ENCODE measurements at places on chromosomes 6 and 20.

- DNase-seq, result no peak
Observed at GRCh38 chr6:211871-212497, 80.3 kb upstream of the DUSP22 start.

DNA sequence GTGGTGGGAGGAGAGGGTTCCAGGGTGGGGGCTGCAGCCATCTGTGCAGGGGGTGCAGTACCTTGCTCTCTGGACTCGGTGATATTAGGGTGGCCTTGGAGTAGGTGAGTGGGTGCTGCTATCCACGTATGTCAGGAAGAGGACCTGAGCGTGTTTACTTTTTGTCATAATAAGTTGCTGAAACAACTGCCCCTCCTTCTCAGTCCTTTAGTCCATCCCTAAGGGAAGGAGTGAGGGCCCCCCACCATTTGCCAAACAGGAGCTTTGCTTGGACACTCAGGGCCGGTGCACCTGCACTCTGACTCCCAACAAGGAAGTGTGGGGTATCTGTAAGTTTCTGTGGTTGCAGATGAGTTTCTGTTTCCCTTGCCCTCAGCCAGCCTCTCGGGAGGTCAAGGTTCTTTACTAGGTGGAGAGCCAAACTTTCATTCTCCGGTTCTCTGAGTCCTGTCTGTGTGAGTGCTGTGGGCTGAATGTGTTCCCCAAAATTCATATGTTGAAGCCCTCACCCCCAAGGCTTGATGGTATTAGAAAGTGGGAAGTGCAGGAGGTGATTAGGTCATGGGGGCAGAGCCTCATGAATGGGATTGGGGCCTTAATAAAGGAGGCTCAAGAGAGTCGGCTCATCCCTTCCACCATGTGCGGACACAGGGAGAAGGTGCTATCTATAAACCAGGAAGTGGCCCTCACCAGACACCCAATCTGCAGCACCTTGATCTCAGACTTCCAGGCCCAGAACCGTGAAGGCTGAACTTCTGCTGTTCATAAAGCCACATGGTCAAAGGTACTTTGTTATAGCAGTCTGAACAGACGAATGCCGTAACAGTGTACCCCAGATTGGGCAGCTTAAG is 19.6 kb upstream of the CCR6 start:
- no peak for DNase-seq

DNA sequence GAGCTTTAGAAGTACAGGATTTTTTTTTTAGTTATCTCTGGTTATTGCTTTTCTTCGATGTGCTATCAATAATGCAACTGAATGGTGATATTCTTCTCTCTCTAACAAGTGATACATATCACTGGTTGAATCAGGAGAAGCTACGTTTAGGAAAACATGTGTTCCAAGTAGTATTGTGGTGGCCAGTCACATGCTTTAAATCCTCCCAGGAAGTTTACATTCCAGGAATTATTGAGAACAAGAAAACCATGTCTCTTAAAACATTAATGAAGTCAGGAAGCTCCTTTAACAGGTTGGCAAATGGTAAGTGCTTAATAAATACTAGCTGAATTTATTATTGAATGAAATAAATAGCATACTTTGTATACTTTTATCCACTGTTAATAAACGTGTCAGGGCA is 371.1 kb downstream of the BCKDHB start:
- DNase-seq, result no peak

- DNase-seq, result no peak
Observed at GRCh38 chr6:9140172-9140571, 704.8 kb upstream of the SLC35B3 start.

GRCh38 chr20:7090001-7090400 is 322.5 kb downstream of the BMP2 start:
- no peak for DNase-seq

DNA sequence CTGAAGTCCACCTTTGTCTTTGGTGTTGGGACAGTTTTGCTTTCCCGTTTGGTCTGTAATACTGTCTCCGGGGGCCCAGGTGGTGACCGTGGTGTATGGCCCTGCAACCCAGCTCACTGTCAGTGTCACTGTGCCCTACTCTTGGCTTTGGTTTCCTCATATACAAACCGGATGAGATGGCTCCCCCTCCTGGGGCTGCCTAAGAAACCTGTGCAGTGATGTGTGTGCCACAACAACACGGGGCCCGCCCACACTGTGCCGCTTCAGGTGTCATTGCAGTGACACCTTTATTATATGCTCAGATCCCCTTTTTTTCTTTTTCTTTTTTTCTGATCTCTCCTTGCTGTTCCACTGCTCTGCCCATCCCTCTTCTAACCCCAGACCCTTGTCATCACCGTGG is 73.9 kb downstream of the RAMACL start:
- DNase-seq, result peak; percentile 12

- peak; percentile 92 for DNase-seq
Observed at GRCh38 chr6:108361312-108361932, 66.6 kb downstream of the AFG1L start.

DNA sequence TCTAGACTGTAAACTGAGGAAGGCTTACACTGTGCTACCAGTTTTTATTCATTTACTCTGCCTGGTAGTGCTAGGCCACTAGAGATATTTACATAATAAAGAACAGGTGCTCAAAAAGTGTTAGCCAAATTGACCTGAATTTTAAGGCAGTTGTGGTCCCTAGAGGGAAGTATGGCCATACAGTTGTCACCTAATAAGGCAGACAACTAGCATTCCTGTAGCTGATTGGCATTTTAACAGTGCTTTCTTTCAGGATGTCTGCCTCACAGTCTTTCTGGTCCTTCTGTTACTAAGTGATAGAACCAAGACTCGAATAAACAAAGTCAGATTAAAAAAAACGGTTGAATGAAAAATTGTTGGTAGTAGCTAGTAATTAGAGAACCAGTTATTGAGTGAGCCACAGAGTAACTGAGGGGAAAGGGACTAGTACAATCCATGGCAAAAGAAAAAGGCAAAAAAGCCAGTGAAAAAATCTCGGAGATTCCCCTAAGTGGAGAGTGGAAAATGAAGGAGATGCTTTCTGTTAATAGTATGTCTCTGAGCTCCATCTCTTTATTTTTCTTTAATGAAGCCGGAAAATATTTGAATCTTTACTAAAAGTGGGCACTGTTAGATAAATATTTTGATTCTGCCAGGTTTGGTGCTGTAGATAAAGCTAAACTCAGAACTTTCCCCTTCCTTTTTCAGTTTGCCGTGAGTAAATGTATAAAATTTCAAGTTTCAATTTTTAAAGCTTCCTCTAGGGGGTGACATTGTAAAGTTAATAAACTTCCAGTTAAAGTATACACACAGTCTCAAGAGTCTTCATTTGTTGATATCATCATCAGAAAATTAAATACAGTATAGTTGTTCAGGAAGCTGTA is 9.1 kb downstream of the VTA1 start:
- DNase-seq, result peak; percentile 31

DNA sequence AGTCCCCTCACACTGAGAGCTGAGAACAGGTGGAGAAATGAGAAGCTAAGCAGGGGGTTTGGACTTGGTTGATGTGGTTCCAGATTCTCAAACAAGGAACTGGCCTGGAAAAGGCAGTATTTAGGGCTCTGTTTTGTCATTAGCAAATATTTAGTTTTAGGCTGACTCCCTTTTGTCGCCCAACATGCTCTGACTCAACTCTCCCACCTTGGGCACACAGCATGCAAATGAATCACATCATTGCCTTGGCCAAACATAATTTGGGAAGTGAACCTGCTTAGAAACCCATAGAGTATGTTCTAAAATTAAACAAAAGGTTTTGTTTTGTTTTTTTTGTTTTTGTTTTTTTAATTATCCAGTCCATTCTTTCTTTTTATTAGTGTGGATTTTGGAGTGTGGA is 9.5 kb upstream of the UQCC2 start:
- no peak for DNase-seq

DNA sequence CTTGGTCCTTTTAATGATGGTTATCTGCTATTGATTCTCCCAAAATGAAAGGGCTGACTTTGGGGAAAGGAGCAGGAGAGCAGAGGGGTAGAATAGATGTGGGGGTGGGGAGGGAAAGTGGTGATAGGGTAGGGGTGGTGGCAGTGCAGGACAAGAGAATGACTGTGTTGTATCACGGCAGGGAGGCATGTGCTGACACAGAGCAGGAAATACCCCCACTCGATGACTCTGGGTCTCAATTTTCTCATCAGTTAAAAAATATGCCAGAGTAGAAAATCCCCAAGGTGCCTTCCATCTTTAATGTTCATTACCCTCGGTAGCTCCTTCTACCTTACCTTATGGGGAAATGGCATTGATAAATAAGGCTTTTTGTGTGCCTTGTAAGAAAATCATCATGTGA is 79.0 kb upstream of the ATXN1 start:
- no peak for DNase-seq

DNA sequence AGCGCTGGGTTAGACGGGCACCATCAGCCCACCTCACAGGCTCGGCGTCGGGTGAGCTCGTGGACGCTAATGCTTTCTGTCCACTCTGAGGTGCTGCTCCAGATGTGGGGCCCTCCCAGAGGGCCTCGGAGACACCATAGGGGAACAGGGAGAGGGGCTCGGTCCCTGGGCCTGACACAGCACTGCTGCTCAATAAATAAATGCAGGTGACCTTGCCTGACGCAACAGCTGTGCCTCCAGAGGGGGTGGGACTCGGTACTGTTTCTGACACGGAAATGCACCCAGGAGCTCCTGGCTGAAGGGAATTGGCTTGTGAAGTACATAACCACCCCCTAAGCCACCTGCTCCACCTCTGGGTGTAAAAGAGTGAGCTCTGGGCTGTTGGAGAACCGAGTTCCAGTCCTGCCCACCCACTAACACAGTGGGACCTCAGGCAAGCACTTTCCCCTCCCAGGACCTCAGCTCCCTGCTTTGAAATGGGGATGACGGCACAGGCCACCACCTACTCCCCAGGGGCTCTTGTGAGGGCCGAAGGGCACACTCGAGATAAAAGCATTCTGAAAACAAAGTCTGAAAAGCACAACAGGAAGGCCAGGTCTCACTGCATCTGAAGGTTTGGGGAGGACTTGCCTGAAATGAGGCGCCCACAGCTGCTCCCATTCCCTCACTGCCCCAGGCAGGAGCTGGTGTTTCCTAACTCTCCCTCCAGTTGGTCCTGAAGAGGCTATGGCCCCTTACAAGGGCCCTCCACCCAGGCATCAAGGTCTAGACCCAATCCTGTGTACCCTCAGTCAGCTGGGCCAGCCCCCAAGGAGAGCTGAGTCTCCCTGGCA is 6.7 kb downstream of the KCNK15 start:
- no peak for DNase-seq

DNA sequence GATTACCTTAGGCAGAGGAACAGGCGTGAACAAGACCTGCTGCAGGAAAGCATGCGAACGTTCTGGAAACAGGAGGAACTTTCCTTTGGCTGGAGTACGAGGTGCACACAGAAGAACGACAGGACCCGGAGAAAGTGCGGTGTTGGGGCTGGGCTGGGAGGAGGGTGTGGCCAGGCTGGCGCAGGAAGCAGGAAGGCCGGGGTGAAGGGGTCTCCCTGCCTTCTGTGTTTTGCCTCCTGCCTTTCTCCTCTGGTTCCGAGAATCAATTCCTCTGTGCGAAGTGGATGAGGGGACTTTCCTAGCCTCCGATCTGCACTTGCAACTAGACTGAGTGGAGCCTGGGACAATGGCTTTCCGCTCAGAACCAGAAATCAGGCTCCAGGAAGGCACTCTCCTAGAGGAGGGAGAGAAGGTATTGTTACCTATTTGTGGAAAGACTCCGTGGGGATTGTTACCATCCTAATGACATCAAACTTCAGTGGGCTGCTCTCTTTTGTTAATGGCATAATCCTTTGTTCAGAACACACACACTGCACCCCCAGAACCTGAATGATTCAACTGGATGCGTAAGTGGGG is 22.9 kb upstream of the PLEKHG1 start:
- DNase-seq, result no peak

DNA sequence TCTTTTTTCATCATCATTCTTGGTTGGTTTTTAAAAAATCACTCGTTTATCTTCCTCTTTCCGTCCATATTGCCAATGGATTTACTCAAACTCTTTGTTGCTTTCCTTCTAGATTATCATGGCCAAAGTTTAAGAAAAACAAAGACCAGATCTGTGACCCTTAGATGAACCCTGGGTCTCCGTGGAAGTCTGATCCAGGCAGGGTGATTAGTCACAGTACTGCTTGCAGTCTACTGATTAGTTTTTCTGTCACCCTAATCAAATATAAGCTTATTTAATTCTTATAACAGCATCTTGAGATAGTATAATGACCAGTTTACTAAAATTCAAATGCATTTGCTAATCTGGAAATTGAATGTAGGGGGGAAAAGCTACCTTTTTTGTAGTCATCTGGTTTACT is 6.0 kb upstream of the SMIM28 start:
- no peak for DNase-seq

GRCh38 chr20:19737025-19737424 is 21.0 kb upstream of the RIN2 start:
- DNase-seq, result no peak

GRCh38 chr20:10347086-10347880 is 86.7 kb downstream of the MKKS start:
- no peak for DNase-seq

DNA sequence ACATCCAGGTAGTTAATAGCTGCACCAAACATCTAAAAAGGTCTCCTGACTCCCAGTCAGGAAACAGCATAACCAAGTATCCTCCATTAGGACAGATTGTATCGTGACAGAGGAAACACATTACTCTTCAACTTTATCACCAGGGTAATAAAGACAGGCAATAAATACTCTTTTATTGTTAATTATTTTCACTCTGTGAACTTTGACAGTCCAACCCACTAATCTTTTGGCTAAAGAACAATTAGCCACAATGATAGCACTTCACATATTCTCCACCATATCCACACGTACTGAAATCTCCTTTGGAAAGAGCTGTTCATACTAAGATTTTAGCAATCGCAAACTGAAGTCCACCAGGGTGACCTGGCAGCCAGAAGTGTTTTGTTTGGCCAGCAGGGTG is 46.4 kb downstream of the ARHGAP18 start:
- no peak for DNase-seq
